ENCODE measurements at places on chromosomes 1 and 21. TPM values are rescaled to one million over a fixed set of nuclear protein-coding genes. Genes with fewer than 3 reads are reported as not detected.

CA14 gene
- total RNA-seq, result 0.69 TPM

PPM1J gene
- total RNA-seq, result 0.59 TPM

TRNP1 gene
- total RNA-seq, result 4.0 TPM

INKA2 gene
- total RNA-seq, result 5.9 TPM

ASCL5 gene
- total RNA-seq, result not detected

ASTN1 gene
- total RNA-seq, result 2.4 TPM

CA6 gene
- total RNA-seq, result 4.8 TPM

KPNA6 gene
- total RNA-seq, result 22.6 TPM

NBPF6 gene
- total RNA-seq, result not detected

SELE gene
- total RNA-seq, result 14.0 TPM

SAMD13 gene
- 1.7 TPM for total RNA-seq

CD84 gene
- 3.8 TPM for total RNA-seq

Measured in skin of body (tissue), 3 donors.